ENCODE measurements at places on chromosomes 3 and 15. TPM values are rescaled to one million over a fixed set of nuclear protein-coding genes. Genes with fewer than 3 reads are reported as not detected.

- DNase-seq = no peak
Observed at GRCh38 chr3:78496501-78496900, 1271.3 kb downstream of the ROBO1 start.

GRCh38 chr3:156576651-156577348 lies 21.9 kb upstream of the SSR3 start:
- no peak for DNase-seq

- no peak for DNase-seq
Observed at GRCh38 chr15:91400481-91400880, 300.4 kb downstream of the SV2B start.

- DNase-seq = no peak
Observed at GRCh38 chr3:167481164-167481563, 7.3 kb upstream of the SERPINI2 start.

DNA sequence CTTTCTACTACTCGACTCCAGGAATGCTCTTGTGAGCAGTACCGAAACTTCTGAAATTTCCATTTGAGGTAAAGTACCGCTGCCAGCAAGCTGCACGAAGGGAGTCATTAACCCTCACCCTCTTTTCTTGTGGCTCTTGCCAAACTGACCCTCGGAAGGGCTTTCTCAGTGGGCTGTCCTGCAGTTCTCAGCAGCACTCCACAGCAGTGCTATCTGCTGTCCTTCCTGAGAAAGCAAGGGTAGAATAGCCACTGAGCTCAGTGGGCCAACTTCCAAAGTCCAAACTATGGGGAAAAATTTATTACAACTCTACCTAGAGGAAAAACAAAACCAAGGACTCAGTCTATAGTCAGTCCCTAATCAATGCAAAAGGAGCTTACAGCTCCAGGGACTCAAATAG lies 38.5 kb upstream of the COL8A1 start:
- no peak for DNase-seq

- no peak for DNase-seq
Observed at GRCh38 chr15:45653702-45654424, 19.0 kb downstream of the SQOR start.

DNA sequence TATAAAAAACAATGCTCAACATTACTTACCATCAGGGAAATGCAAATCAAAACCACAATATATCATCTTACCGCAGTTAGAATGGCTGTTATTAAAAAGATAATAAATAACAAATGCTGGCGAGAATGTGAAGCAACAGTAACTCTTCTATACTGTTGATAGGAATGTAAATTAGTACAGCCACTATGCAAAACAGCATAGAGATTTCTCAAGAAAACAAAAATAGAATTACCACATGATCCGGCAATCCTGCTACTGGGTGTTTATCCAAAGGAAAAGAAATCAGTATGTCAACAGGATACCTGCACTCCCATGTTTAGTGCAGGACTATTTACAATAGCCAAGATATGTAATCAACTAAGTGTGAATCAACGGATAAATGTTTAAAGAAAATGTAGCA lies 48.1 kb downstream of the ADAM10 start:
- no peak for DNase-seq

DNA sequence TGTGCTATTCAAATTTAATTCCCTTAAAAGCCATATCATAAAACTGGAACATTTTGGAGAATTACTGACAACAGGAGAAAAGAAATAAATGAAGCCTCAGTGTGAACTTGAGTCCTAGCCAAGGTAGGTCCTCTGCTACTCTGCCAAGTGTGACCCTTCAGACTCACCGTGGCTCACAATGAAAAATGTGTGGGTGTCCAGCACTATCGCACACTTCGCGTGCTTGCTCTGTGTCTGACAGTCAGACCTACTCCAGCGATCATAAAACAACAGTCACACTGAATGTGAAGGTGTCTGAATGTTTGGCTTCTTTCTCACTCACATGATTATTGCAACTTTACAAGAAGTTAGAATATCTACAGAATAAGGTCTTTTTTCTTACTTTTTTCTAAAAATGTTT lies 65.8 kb upstream of the TRA2B start:
- DNase-seq = no peak

DNA sequence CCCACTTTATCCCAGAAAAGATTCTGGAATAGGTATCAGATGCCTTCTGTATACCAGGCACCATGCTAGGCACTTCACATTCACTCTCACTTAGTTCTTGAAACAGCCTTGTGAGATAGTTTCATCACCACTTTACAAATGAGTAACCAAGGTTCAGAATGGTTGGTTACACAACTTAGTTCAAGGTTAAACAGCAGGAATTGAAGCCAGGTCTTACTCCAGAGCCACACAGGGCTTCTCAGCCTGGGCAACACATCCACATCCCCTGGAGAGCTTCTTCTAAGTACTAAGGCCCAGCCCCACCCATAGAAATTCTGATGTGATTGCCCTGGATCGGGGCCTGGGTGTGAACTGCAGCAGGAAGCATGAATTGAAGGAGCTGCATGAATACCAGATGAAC lies 18.6 kb downstream of the WHAMM start:
- no peak for DNase-seq

DNA sequence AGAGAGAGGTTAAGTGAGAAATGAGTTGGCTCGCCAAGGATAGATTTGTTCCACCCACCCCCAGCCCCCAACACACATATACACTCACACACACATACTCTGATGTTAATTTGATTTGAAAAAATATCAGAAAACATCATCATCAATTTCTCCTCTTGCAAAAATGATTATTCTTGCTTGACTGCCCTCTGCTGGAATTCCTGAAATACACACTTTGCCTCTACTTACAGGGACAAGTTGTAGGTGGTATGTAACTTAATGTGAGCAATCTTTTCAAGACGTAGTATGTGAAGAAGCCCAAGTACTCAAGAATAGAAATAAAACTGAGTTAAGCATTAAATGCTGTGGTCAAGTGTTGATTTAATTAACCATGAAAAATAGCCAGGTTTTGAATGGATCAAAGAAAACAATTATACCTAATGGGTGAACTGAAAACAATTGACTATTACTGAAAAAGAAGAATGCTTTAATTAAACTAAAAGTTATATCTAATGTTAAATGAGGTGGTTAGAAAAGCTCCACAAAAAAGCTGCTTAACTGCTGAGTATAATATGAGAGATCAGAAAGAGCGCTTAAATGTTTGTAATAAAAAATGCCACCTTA lies 46.6 kb upstream of the MDFIC2 start:
- DNase-seq = no peak

- no peak for DNase-seq
Observed at GRCh38 chr3:23036728-23037127, 166.4 kb upstream of the UBE2E2 start.

- no peak for DNase-seq
Observed at GRCh38 chr3:105862217-105862616, 6.6 kb downstream of the CBLB start.

GRCh38 chr15:29743475-29743874 lies 78.8 kb downstream of the TJP1 start:
- DNase-seq = no peak

DNA sequence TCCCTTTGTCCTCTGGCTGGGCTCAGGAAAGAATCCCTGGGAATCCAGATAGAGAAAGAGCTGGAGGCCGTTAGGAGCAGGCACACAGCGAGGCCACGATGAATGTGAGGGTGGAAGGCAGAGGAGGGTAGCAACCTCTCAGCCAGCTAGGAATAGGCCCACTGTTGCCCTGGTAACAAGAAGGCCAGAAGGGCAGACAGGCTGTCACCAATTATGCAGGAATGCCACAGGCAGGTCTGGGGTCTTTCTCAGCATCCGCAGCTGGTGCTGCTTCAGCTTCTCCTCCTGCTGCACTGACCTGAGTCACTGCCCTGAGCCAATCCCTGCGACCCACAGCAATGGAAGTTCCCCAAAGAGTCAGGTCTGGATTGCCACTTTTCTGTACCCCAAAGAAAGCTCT lies 62.8 kb upstream of the C3orf80 start:
- DNase-seq = no peak

GRCh38 chr3:39013289-39013688 lies 38.5 kb downstream of the SCN11A start:
- no peak for DNase-seq

- no peak for DNase-seq
Observed at GRCh38 chr3:195597848-195598247, 14.1 kb upstream of the APOD start.

DNA sequence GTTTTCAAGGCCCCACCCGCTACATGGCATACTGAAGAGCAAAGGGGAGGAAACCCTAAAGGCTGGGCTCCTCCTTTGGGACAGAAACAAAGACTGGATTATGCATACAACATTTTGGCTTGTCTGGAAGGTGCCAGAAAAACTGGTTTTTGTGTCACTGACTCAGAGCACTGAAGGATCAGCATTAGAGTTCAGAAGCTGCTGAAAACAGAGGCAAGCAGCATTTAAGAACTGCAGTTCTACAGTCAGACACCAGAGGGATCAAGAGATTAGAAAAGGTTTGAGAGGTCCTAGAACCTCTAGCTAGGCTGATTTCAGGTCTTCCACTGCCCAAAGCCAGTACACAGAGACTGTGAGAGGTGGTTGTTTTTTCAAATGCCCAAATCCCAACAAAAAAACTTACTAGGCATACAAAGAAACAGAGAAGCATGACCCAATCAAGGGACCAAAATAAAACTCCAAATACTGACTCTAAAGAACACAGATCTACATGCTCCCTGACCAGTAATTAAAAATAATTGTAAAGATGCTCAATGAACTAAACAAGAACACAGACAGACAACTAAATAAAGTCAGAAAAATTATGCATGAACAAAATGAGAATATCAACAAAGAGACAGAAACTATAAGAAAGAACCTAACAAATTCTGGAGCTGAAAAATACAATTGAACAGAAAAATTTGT lies 91.2 kb downstream of the SENP2 start:
- DNase-seq = no peak

DNA sequence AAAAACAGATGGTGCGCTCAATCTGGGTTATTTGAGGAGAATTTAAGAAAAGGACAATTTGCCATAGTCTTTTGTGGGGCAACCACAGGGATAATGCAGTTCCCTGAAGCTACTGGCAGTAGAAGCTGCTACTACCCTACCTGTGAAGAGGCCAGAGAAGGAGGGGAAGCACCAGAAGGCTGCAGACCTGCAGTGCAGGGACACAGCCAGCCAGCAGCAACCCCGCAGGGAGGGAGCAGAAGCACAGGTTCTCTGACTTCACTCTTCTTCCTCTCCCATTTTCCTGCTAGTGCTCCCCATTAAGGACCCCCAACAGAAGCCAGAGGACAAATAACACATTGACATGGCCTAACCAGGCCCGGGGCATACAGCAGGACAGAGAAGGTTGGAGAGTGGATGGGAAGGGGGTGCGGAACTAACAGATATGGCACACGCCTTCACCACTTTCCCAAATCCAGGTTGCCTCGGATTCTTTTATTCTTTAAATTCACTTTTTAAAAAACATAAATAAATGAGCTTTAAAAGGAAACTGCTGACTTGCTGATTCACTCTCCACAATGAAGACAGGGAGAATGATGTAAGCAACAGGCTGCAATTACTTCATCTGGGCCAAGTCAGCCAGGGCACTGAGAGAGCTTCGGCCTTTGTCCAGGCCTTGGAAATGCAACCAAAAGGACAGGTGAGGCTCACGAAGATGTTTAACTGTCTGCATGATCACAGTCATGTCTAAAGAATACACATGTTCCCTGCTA lies 30.1 kb downstream of the POPDC2 start:
- DNase-seq = no peak

GRCh38 chr3:194305356-194306108 lies 45.6 kb downstream of the CPN2 start:
- no peak for DNase-seq

DNA sequence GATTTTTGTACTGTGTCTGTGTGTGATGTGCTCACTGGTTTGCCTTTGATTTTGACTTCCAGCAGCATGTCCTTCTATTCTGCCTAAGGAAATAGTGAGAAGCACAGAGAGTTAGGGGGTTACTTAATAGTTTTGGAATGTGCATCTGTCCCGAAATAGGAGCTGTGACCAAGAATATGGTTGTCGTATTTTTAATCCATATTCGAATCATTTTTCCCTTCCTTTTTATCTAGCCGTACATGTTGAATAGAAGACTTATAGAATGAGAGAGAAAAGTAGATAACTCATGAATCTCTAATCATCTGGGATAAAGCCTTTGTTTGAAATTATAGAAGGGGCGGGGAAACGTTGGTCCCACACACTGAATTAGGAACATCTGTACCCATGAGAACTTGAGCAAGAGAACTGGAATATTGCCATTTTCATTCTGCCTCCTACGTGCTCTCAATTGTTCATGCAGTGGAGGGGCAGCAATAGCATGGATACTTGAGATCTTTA lies 23.6 kb downstream of the CRTC3 start:
- DNase-seq = no peak

- DNase-seq = no peak
Observed at GRCh38 chr3:8237893-8238292, 263.7 kb upstream of the LMCD1 start.

DNA sequence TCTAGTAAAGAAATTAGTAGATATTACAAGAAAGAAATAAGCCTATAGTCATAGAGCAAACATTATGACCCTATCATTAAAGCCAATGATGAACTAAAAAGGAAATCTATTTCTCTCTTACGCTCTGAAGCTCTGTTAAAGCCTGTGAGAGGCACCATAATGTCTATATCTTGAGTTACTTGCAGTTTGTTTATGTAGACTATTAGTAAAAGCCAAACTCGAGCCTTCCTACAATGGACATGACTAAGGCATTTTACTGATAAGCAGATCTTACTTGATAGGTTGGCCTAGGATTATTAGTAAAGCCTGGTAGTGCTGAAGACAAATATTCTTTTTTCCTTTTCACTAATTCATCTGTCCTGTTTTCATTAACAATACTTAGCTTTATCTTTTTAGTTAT lies 32.7 kb downstream of the LRRC3B start:
- no peak for DNase-seq

DNA sequence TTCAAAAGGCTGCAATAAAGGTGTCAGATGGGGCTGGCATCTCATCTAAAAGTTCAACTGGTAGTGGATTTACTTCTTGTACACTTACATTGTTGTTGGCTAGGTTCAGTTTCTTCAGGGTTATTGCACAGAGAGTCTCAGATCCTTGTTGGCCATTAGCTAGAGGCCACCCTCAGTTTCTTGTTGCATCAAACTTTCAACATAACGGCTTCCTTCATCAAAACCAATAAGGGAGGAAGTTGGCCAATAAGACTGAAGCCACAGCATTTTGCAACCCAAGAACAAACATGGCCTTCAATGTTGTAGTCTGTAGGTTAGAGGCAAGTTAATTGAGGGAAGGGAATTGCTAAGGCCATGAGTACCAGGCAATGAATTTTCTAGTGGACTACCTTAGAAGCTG lies 218.0 kb downstream of the ZBBX start:
- DNase-seq = no peak

Gene ADPRH
- total RNA-seq = 2.2 TPM

Gene XCR1
- total RNA-seq = not detected

Gene PAQR5
- total RNA-seq = 2.1 TPM

Gene IMPG2
- 0.72 TPM for total RNA-seq

Gene SERINC4
- 0.92 TPM for total RNA-seq

Gene KCNAB1
- 42.3 TPM for total RNA-seq

Gene ISLR
- 24.3 TPM for total RNA-seq

Gene CORO2B
- total RNA-seq = 144 TPM

Gene CELF6
- total RNA-seq = 11.6 TPM

Gene SLC49A4
- 13.8 TPM for total RNA-seq

Gene FEZF2
- total RNA-seq = 14.6 TPM

Gene CILP
- 0.50 TPM for total RNA-seq

Gene EPHA3
- 7.6 TPM for total RNA-seq

Gene LYZL4
- 2.5 TPM for total RNA-seq

Gene IMP3
- total RNA-seq = 51.1 TPM

Data from dorsolateral prefrontal cortex (tissue), 122 donors.